ENCODE measurements at places on chromosomes 1 and 21.

DNA sequence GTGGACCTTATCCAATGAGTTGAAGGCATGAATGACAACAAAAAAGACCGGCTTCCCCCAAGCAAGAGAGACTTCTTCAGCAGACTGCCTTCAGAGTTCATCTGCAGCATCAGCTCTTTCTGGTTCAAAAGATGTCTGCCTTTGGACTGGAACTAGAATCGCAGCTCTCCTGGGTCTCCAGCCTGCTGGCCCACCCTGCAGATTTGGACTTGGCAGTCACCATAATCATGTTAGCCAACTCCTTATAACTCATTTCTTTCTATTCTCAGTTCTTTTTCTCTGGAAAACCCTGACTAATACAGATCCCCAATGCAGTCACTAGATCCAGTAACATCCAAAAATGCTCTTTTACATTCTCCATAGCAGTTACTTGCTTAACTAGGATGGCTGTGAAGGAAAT, 89.2 kb upstream of the MARK1 start:
- no peak for DNase-seq

- DNase-seq, result no peak
These were observed 7.6 kb downstream of the CHD5 start for GRCh38 chr1:6172549-6172948.

DNA sequence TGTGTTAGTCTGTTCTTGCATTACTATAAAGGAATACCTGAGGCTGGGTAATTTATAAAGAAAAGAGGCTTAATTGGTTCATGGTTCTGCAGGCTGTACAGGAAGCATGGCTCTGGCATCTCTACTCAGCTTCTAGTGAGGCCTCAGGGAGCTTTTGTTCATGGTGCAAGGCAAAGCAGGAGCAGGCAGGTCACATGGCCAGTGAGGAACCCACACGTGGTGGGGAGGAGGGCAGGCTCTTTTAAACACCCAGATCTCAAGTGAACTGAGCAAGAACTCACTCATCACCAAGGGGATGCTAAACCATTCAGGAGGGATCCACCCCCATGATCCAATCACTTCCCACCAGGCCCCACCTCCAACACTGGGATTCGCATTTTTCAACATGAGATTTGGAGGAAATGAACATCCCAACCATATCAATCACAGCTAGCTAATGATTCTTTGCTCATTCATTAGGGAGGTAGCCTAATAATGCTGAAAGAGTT, 51.4 kb upstream of the RAP1A start:
- no peak for DNase-seq

- no peak for DNase-seq
These were observed 728 bp downstream of the OTUD7B start for GRCh38 chr1:150009604-150010392.

DNA sequence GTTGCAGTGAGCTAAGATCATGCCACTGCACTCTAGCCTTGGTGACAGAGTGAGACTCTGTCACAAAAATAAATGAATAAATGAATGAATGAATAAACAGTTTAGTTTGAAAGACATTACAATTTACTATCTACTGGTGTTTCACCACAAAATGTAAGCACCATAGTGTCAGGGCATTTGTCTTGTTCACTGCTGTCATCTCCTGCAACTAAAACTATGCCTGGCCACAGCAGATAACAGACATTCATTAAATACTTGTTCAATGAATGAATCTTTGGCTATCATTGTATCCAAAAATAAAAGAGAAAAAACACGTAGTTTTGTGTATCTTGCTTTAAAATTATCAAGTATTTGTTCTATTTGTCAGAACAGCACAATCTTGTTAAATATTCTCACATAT, 32.5 kb downstream of the SASS6 start:
- DNase-seq, result no peak

DNA sequence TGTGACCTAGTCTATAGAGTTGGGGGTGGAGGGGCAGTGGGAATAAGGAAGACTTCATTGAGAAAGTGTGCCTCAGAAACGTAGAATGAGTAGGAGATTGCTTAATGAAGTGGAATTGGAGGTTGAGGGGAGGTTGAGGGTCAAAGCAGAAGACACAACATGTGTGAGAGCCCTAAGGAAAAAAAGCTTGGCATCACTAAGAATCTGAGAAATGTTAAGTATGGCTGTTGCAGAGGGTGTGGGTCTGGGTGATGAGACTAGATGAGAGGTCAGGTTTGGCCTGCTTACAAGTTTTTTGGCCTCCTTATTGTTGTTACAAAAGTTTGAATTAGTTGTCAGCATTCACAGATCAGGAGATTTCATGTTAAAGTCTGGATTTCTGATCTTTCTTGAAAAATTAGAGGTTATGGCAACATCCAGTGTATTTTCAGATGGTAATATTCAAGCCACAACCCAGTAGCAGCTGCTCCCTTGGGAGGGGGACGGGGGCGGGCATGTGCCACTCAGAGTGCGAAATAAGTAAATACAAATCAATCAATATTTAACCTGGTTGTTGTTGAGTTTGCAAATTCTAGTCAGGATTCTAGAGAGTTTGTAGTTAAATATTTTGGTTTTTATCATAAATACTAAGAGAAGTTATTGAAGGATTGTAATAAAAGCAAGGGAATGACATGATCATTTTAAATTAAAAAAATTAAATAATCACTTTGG, 4.3 kb downstream of the MAN1A2 start:
- DNase-seq, result no peak

DNA sequence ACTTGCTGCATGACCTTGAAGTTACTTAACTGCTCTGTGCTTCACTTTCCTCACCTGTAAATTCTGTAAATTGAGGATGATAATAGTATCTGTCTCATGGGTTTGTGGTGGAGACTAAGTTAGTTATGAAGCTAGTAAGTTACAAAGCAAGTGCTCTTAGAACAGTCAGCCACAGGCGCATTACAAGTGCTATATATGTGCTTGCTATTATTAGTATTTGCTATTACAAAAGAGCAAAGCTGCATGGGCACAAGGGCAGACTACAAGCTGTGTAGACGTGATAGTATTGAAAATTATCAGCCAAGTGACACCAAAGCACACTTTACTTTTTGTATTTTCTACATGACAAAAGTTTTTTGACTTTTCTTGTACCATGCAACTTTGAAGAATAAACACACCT, 150.9 kb upstream of the CTTNBP2NL start:
- DNase-seq, result no peak

DNA sequence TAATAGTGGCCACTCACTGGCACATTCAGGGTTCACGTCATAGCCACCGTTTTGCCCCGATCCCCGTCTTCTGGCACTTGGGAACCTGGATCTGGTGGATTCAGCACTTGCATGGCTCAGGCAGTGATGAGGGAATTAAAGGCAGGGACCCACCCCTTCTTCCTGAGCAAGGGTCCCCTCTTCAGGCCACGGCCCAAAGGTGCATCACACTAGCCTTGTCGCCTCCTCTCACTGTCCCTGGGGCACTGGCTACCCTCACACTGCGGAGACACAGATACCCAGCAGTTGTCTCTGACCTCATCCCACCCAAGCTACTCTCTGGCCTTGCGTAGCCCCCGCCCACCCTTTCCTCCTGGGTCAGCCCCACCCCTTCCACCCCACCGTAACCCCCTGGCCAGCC, 19.9 kb upstream of the LDLRAP1 start:
- DNase-seq, result no peak

- DNase-seq, result no peak
These were observed 101.2 kb downstream of the PRDM2 start for GRCh38 chr1:13801232-13801631.

GRCh38 chr1:234837713-234838112, 227.7 kb upstream of the IRF2BP2 start:
- DNase-seq, result no peak

DNA sequence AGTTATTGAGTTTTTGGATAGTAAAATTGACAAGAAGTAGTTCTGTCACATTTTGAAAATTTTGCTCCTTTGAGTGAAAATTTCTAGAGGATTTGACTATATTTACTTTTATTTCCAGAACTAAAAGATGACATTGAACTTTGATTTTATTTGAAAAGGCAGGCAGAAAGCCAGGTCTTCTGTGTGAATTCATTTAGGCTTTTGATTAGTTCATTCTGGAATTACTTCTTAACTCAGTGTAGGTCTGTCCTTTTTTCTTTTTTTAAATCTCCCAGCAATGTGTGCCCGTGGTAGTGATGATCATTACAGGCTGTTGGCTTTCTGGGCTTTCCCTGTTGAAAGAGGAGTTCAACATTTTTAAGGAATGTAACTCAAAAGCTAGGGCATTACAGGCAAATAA, 53.8 kb downstream of the MACO1 start:
- DNase-seq, result no peak

- DNase-seq, result no peak
These were observed 26.3 kb upstream of the PEX10 start for GRCh38 chr1:2438641-2439040.

DNA sequence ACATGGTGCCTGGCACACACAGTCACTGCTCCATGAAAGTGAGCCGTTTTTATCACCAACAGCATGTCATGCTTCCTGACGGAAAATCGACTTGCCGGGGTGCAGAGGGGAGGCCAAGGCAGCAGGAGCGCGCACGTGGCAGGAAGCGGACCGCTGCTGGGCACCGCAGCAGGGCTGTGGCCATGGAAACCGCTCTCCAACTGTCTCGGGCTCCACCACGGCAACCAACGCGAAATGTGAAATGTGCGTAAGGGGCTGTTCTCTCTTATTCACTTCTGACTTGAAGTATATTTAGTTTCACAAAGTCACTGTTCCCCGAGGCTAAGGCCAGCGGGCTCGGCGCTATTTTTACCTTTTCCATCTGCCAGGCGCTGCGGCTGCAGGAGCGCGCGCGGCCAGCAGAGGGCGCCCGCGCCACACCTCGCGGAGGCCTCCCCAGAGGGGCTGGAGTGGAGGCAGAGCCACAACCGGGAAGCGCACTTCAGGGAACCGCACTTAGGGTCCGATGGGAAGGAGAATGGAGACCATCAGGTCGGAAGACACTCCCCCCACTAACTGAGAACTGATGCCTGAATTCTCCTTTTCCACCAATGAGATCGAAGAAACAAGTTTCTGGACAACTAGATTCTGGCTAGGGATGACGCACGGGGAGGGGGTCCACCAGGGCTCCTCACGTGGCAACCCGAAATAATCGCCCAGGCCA, 19.7 kb downstream of the RCC2 start:
- DNase-seq, result peak; percentile 83

- no peak for DNase-seq
These were observed 19.8 kb upstream of the HSPG2 start for GRCh38 chr1:21956720-21957552.

GRCh38 chr1:110634455-110635311, 28.5 kb upstream of the KCNA2 start:
- peak; percentile 61 for DNase-seq

- no peak for DNase-seq
These were observed 5.9 kb downstream of the SDHB start for GRCh38 chr1:17047924-17048323.

DNA sequence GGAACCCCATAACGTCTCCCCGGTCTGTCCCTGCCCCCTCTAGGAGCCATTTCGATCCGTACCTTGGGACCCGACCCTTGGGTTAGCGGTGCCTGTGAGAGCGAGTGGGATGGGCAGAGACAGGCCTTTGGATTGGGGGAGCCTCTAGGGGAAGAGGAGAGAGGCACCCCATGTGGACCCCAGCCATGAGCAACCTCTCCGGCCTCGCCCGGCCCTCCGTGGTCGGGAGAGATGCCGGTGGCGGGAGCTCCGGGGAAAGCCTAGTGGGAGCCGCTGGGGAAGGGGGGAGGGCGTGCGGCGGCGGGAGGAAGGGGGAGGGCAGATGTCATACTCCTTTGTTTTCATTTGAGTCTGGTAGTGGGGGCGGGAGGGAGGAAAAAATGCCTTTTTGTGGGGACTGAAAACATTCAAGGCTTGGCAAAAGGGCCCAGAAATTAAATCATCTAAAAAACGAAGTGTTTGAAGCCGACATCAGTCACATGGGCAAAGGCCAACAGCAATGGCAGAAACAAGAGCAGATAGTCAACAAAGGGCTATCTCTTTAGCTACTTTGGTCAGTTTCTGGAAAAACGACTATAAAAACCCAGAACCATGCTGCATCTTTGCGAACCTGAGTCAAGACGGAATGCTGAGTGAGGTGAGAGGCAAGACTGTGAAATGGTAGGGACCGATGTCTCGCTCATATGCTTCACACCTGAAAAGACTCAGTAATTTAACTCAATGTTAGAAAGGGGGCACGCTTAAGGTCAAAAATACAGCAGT, 758 bp downstream of the PTBP2 start:
- DNase-seq, result peak; percentile 85

GRCh38 chr1:95057351-95057750, 15.4 kb downstream of the ALG14 start:
- no peak for DNase-seq

DNA sequence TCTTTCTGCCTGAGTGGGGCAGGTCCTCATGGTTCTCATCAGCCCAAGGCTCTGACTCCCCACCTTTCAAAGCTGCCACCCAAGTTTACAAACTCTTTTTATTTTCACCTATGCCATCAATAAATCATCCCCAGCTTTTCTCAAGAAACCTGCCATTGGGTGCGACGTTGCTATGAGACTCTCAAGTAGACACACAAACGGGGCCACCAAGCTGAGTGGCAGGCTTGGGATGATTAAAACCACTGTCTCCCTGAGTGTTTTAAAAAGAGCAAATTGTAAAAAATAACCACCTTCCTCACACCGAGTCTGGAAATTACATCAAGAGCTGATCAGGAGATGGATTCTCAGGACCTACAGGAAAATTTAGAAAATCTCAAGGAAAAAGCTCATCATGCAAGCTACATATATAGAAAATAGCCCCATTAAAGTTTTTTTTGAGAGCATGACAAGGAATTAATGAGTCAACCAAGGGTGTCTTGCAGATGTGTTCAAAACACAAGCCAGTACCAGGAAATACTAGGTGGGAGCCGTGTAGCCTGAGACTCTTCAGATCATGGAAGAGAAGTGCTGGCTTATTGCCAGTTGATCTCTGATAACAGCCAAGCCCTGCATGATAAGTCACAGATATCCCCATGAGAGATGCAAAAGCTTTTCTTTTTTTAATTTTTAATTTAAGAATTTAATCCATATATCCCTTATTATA, 158.4 kb upstream of the BACE2 start:
- no peak for DNase-seq

DNA sequence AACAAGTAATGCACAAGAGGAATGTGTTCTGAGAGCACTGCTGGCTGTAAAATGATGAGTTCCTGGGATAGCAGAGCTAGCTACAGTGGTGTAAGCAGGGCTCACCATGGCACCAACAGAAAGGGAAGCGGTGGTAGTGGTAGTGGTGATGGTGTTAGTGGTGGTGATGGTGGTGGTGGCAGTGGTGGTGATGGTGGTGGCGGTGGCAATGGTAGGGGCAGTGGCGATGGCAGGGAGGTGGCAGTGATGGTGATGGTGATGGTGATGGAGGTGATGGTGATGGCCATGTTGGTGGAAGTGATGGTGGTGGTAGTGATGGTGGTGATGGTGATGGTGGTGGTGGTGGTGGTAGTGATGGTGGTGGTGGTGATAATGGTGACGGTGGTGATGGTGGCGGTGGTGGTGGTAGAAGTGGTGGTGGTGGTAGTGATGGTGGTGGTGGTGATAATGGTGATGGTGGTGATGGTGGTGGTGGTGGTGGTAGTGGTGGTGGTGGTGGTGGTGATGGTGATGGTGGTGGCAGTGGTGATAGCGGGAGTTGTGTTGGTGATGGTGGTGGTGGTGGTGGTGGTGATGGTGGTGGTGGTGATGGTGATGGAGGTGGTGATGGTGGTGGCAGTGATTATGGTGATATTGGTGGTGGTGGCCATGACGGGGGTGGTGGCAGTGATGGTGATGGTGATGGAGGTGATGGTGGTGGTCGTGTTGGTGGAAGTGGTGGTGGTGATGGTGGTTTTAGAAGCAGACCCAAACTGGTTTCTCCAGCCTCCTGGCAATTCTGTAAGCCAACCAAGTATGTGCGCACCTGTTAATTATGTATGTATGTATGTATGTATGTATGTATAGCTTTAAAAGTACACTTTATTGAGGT, 254.1 kb downstream of the TRABD2B start:
- no peak for DNase-seq
